Stimulated activated CD8-positive, alpha-beta memory T cell treated with anti-CD3 and anti-CD28 coated beads, Interleukin-7, amount 100 ng/mL, for 1 hour (primary cell): ENCODE measurements at places on chromosomes 5 and 9.

- no peak for DNase-seq
Observed at GRCh38 chr5:160188141-160189015, 40.9 kb upstream of the FABP6 start.

- no peak for DNase-seq
Observed at GRCh38 chr5:105638437-105638836, 2032.3 kb downstream of the EFNA5 start.

GRCh38 chr5:26802944-26803343 is 235.4 kb downstream of the CDH9 start:
- DNase-seq = no peak

DNA sequence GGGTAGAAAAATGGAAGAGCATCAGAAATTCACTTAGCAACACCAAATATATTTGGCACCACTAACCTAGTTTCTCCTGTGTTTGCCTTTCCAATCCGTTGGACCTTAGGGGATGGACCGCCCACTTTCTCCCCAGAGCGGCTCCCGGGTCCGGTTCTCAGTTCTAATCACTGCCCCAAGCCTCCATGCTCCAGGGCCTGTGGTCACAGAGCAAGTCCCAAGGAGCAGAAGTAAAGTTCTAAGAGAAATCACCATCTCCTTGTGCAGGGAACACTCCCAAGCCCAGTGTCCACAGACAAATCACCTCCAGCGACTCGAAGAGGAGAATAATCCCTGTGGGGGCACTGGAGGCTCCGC is 728 bp upstream of the SLC1A1 start:
- no peak for DNase-seq

- DNase-seq = no peak
Observed at GRCh38 chr5:26833596-26833995, 204.8 kb downstream of the CDH9 start.

DNA sequence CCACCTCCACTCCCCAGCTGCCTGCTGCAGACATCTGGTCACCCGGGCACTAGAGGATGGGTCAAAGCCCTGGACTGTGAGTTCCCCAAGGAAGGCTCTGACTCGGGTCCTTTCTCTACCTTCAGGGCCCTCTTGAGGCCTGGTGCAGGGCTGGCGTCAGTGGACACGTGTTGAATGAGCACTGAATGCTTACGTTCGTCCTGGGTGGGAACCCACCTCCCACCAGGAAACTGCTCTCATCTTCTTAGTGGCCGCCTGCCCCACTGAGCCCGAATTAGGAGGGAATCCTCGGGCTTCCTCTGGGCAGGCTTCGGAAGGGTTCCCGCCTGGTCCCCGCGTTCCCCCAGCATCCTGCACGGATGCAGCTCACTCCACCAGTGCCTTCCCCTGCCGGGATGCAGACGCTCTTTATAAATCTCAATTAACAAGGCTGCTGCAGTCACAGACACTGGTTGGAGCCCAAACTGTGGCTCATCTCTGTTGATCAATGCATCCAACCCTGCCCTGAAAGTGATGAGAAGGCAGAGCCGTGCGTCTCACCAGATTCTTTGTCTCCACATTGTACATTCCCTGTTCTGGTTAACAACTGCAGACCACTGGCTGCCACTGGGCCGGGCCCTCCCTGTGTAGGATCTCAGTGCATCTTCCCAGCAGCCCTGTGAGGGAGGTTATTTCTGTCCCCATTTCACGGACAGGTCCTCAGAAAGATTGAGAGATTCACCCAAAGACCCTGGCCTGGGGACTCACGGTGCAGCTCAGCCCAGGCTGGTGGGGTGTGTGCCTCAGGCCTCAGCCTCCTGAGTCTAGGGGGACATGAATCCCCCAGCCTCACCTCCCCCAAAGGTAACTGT is 168.8 kb downstream of the GAPVD1 start:
- no peak for DNase-seq

- no peak for DNase-seq
Observed at GRCh38 chr5:96538808-96539250, 105.8 kb upstream of the PCSK1 start.

GRCh38 chr5:158202801-158203200 is 343.9 kb upstream of the CLINT1 start:
- DNase-seq = no peak

DNA sequence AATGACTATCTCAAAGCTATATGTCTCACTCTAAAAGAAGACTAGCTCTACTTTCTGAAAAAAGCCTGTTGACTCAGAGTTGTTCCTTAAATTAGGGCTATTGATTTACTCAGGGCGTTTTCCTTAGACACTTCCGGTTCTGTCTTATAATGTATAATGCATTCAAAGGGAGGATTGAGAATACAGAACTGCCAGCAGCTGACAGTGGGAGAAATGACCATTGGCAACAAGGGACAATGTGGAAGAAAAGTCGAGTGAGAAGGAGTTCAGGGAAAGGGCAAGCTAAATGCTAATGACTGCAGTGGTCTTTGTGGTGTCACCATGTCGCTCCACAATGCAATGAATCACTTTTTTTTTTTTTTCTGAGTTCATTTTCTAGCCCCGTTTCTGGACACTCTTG is 65.7 kb upstream of the ANKH start:
- DNase-seq = no peak

DNA sequence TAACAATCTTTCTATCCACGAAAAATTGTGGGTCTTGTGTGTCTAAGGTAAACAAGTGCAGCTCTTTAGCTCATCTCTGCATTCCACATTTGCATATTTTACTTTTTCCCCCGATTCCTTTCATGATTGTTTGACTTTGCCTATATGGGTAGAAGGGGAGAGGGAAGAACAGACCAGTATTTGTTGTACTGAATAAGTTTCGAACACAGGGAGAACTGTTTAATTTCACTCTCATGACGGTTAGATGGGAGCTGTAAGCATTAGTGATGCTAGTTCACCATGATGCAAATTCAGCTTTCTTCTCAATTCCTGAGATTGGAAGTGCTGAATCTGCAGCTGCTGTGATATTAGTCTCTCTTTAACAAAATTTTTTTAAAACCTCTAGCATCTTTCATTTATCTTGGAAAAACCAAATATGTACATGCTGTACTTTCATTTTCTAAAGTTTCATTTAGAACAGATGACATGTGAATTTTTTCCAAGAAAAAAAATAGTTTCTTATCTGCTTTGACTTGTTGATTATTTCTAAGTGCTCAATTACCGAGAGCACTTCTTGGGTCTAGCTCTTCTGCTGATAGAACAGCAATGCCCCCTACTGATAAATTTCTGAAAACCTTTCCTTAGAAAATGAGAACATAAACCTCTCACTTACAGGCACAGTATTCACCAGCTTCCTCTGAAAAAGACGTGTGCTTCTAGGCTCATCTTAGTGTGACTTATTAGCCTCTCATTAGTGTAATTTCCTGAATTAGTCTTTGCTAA is 149.5 kb downstream of the BAAT start:
- DNase-seq = no peak

GRCh38 chr5:67724412-67725135 is 491.0 kb upstream of the PIK3R1 start:
- DNase-seq = no peak

GRCh38 chr9:3386753-3387152 is 139.0 kb downstream of the RFX3 start:
- no peak for DNase-seq

- no peak for DNase-seq
Observed at GRCh38 chr9:121636341-121636865, 15.0 kb upstream of the DAB2IP start.

DNA sequence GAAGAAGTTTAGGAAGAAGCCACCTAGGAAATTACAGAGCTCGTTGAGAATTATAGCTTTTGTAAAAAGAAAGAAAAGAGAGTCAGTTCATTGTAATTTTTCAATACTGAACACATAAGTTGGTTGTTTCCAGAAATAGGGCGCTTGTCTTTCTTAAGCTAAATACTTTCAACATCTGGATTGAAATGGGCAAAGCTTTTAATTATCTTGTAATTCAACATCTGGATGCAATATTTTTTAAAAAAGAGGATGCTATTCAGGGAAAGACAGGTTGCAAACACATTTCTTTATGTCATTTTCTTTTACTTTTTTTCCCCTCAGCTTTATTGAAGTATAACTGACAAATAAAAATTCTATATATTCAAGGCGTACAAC is 100.7 kb upstream of the TRPC7 start:
- no peak for DNase-seq

GRCh38 chr5:17333755-17334154 is 116.3 kb downstream of the BASP1 start:
- no peak for DNase-seq

DNA sequence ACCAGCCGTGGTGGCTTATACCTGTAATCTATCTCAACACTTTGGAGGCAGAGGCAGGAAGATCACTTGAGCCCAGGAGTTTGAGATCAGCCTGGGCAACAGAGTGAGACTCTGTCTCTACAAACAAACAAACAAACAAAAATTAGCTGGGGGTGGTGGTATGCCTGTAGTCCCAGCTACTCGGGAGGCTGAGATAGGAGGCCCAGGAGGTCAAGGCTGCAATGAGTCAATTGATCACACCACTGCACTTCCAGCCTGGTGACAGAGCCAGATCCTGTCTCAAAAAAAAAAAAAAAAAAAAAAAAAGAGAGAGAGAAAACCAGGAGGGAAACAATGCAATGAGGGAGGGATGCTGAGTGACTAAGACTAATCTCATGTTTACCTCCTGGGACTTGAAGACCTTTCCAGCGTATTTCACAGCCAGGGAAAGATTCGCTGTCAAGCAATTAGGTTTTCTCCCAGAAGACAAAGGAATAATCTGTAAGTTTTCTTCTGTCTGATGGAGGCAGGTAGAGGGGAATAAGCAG is 51.1 kb upstream of the MIER3 start:
- DNase-seq = no peak

GRCh38 chr9:11686733-11687132 is 1006.5 kb upstream of the TYRP1 start:
- DNase-seq = no peak

DNA sequence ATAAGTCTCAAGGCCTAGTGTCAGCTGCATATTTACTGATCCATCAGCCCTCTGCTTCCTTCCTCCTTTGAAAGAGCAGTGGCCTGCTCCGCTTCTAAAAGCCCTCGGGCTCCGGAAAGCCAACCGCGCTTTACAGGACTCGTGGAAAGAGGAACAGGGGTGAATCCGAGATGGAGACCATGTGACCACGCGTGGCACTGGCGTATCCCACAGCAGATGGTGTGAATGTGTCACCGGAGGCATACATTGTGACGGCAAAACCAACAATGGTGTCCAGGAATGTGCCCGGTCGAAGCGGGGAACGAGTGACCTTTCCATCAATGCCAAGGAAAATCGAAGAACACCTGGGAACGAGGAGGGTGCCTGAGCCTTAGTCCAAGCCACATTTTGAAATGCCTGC is 484.6 kb downstream of the SPATA31A7 start:
- no peak for DNase-seq

DNA sequence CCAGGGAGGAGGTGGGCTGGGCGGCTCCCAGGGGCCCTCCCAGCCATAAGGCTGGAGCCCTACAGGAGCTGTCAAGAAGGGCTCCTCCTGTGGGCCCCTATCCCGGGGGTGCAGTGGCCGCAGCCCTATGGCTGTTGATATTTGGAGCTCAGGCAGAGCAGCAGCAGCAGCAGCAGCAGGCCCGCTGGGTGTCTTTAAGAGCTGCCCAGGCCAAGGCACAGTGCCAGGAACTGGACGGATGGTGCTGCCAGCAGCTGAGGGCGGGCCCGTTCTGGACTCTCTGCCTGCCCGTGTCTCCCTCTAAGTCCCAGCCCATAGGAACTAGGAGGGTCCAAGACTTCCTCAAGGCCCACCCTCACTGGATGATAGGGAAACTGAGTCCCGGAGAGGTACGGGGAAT is 3.6 kb downstream of the AK1 start:
- no peak for DNase-seq

GRCh38 chr9:33344145-33344544 is 53.8 kb downstream of the NFX1 start:
- no peak for DNase-seq

GRCh38 chr9:13179257-13179656 is 100.2 kb downstream of the MPDZ start:
- no peak for DNase-seq

GRCh38 chr5:109643791-109644350 is 45.9 kb upstream of the MAN2A1 start:
- no peak for DNase-seq

DNA sequence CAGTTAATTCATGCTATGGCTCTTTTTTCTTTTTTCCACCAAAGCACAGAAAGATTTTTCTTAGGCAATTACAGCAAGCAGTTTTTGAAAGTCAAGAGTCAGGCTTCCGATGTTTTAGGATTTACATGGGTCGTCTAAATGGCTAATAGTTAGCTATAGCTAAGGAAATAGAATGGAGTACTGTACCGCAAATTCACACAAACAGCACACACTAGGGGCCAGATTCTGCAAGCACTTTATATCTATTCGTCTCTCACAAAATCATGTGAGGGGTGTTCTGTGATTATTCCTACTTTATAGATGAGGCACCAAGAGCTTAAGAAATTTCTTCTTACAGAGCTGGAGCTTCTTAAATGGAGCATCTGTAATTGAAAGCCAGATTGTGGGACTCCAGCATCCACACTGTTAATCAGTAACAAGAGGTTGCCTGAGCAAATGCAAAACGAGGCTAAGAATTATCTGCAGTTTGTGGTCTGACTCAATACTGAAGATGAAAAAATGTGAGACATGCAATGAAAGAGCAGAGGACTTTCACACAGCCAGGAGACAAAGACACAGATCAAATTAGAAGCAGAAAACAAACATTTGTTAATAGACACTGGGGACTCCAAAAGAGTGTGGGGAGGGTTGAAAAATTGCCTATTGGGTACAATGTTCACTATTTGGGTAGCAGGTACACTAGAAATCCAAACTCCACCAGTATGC is 62.7 kb upstream of the CTXN3 start:
- DNase-seq = no peak

- no peak for DNase-seq
Observed at GRCh38 chr9:92468206-92468605, 14.1 kb downstream of the ASPN start.

DNA sequence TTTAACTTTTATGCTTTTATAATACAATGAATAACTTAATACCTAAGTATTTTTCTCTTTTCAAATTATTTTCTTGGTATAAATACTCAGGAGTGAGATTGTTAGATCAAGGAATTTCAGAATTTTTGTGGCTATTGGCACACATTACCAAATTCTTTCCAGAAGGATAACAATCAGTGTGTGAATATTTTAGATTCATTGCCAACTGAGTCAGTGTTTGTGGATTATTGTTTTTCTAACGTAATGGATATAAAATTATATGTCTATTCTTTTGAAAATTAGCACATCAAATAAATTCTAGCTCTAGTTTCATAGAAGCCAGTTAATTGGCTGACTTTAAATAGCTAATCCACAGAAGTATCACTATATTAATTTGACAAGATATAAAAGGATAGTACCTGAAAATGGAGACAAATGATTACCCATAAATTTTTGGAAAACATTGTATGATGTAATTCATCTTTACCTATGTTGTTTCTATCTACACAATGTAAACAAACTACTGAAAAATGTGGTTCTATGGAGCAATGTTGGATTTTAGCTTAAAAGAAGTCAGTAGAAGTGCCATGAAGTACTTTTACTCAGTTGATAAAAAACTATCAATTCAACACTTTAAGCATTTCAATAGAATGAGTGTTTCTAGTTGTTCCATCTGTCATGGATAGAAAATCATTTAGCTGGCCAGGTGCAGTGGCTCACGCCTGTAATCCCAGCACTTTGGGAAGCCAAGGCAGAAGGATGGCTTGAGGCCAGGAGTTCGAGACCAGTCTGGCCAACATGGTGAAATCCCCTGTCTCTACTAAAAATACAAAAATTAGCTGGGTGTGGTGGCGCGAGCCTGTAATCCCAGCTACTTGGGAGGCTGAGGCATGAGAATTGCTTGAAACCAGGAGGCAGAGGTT is 185.1 kb downstream of the ADAMTSL1 start:
- DNase-seq = no peak

- no peak for DNase-seq
Observed at GRCh38 chr5:73694089-73694488, 68.1 kb downstream of the ARHGEF28 start.

- DNase-seq = no peak
Observed at GRCh38 chr9:20559231-20559890, 62.9 kb downstream of the MLLT3 start.
